ENCODE measurements at places on chromosomes 1 and 21.
A peak's percentile ranks its signal among the peaks of the same experiment; 100 is the strongest.

- no peak for DNase-seq
Observed at GRCh38 chr1:156652131-156652991, 10.4 kb downstream of the BCAN start.

DNA sequence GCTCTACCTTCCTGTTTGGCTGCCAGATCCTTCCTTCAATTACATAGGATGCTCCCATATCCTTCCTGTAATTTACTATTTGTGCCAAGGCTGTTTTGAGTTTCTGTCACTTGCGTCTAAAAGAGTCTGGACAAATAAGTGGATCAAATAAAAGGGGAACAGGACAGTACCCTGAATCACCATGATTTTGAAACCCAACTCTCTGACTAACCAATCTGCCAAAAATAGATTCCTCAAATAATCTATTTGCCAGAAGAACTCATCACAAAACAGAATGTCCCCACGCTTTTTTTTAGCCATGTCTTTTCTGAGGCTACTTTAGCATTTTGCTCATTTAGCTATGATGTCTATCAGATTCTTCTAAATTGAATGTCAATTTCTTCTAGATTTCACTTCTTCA is 392.6 kb downstream of the NTNG1 start:
- no peak for DNase-seq

GRCh38 chr1:244444854-244445253 is 6.9 kb downstream of the ADSS2 start:
- DNase-seq = no peak

- DNase-seq = no peak
Observed at GRCh38 chr21:41815652-41816582, 49.1 kb upstream of the RIPK4 start.

GRCh38 chr1:166929911-166930310 is 45.4 kb downstream of the ILDR2 start:
- no peak for DNase-seq

DNA sequence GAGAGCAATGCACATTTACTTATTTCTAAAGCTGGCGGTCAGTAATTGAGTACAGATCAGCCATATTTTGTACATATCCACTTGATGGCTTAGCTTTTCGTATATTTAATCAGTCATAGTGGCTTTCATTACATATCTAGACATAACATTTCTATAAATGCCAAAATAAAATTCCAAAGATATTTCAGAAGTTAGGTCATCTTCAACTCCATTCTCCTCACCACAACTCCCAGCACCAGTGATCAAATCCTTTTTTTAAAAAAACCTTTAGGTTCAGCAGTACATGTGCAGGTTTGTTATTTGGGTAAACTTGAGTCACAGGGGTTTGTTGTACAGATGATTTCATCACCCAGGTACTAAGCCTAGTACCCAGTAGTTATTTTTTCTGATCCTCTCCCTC is 53.9 kb upstream of the GNG4 start:
- no peak for DNase-seq

GRCh38 chr1:228766788-228767187 is 31.5 kb downstream of the RHOU start:
- DNase-seq = no peak

DNA sequence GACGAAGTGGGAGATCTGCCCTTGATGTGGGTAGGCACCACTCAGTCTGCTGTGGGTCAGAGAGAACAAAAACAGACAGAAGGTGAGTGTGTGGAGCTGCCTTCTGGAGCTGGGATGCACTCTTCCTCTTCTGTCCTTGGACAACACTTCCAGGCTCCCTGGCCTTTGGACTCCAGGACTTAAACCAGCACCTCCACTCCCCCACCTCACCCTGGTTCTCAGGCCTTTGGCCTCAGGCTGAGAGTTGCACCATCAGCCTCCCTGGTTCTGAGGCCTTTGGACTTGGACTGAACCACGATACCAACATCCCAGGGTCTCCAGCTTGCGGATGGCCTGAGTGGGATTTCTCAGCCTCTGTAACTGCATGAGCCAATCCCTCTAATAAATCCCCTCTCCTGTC is 68.1 kb upstream of the STUM start:
- DNase-seq = no peak

GRCh38 chr1:167499106-167499505 is 19.2 kb downstream of the CD247 start:
- DNase-seq = no peak

- no peak for DNase-seq
Observed at GRCh38 chr21:44356636-44357035, 3.2 kb downstream of the TRPM2 start.

GRCh38 chr1:7012461-7012924 is 227.2 kb downstream of the CAMTA1 start:
- DNase-seq = no peak

DNA sequence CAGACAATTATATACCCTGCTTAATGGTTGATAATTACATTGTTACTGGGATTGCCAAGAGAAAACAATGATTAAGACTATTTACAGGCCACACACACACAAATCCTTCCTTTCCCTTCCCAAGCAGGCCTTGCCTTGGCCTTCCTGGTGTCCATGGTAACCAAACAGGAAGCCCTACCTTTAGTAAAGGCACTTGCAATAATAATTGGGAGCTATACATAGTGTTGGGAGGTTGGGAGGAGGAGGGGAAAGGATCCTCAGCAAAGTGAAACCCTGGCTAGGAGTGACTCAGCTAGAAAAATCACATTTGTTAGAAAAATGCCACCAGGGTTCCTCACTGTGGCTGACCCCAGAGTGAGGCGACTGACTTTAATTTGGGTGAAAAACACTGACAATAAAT is 122.3 kb upstream of the ADAR start:
- no peak for DNase-seq

DNA sequence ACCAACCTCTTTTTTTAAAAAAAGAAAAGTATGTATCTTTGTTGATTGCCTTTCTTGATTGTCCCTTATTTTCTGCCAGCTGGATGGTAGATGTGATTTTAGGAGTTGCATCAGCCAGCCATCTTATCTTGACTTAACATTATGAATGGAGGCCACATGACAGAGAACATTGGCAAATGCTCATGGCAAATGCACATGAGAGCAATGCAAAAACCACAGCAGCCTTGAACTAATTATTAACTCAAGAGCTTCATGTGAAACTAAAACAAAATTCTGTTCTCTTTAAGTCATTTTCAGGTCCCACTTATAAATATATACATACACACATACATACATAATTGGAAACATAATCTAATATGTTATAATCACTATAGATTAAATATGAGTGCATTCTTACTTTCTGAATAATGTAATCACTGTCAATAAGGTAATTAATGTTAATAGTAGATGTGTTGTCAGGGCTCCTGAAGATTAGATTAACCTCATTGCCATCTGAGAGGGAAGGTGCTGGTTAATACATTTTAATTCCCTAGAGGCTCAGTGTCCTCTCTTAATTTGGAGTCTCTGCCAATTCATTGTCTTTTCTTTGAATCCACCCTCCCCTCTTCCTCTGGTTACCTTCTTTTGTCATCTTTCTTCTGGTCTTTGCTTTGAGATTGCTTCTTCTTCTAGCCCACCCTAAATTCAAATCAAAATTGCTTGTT is 962.2 kb downstream of the ADGRL2 start:
- no peak for DNase-seq

DNA sequence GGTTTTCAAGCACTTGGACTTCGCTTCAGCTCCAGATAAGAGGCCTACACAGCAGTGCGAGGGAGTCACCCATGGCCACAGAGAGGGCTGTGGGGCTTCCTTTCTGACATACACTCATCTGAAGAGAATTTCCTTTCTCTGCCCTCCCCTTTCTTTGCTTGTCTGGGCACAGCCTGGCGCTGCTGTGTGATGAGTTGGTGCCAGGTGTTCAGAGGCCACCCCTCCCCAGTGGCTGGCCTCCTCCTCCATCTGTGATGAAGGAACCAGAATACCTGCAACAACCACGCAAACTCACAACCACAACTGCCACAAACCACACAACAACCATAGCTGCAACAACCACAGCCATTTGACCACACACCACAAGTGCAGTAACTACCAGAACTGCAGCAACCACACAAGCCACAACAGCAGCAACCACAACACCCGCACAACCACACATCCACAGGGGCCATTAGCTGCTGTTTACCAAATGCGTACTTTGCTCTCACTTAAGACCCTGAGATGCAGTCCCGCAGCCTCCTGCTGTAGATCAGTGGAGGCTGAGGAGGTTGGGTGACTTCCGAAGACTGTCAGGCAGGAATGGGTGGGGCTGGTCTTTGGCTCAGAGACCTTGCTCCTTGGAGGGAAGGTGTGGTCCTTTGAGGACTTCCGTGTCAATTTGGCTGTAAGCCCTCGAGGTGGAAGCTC is 71.1 kb downstream of the IER5 start:
- no peak for DNase-seq

DNA sequence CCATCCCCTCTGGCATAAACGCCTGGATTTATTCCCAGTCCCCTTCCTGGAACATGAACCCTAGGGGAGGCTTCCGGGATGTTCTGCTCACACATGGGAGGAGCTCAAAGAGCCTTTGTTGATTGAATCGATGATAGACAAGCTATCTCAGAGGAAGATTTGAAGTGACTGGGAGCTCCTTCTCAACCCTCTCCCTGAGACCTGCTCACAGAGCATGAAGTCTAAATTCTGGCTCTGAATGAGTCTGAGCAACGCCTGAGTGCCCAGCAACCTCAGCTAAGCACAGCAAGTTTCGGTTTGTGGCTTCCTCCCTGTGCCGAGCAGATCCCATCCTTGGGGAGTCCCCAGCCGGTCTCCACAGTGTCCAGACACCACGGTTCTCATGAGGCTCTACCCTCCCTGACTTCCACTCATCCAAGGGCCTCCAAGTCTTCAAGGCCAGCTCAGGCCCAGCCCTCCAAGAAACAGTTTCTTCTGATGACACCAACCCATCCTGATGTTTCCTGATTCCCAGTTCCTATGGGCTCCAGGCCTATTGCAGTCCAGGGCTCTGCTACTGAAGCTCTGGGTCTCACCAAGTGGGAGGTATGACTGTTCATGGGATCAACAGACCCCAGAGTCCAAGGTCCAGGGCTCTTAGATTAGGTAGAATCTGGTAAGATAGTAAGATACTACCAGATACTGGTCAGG is 190.8 kb downstream of the DYRK1A start:
- DNase-seq = peak; percentile 86

- no peak for DNase-seq
Observed at GRCh38 chr1:192011525-192011924, 146.7 kb upstream of the RGS18 start.

GRCh38 chr1:71399594-71399993 is 318.8 kb upstream of the ZRANB2 start:
- DNase-seq = no peak

DNA sequence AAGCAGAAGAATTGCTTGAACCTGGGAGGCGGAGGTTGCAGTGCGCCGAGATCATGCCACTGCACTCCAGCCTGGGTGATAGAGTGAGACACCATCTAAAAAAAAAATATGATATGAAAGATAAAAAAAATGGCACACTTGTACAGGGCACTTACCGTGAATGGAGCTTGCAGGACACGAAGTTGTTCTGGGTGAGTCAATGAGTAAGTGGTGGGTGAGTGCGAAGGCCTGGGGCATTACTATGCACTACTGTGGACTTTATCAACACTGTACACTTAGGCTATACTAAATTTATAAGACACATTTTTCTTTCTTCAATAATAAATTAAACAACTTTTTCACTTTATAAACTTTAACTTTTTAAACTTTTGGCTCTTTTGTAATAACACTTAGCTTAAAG is 37.0 kb downstream of the TNFRSF8 start:
- no peak for DNase-seq

DNA sequence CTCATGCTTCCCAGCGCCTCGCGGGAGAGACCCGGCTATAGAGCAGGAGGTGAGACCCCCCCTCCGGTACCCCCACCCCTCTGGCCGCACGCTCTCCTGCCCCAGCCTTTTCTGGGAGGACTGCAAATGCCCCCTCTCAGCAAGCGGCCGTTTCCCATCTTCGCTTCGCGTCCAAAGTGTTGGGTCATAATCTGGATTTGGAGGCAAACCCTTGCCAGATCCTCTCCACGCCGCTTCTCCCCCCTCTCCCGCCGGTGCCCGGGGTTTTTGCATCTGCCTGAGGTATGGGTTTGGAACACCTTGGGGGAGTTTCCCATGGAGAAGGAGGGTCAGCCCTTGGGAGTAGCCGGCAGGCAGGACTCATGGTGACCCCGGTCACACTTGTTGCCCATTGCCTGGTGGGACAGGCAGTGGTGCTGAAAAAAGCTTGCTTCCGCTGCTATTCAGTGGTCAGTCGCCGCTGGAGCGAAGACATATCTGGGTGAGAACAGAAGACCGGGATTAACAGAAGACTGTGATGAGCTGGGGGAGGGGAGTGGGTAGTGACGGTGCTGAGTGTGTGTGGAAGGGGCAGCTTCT is 935 bp downstream of the KCNK2 start:
- no peak for DNase-seq

- DNase-seq = no peak
Observed at GRCh38 chr1:14836426-14837140, 238.1 kb downstream of the KAZN start.

- DNase-seq = no peak
Observed at GRCh38 chr1:222068937-222069336, 327.0 kb upstream of the DUSP10 start.

DNA sequence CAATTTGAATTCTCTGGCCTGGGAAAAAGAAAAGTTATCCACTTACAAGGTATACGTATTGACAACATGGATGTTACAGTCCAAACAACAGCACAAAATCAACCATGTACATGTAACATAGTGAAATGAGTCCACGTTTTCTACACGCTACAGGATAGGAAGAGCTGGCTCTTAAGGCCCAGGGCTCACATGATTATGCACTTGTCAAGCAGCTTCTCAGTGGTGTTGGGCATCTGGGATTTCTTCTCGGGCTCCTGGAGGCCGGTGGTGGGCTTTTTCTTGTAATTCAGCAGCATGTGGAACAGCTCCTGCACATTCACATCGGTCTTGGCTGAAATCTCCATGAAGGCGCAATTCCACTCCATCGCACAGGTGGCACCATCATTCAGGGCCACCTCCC is 4.0 kb downstream of the DIRAS3 start:
- no peak for DNase-seq

GRCh38 chr1:198617406-198617805 is 21.4 kb upstream of the PTPRC start:
- no peak for DNase-seq

GRCh38 chr1:183840140-183840539 is 35.2 kb downstream of the RGL1 start:
- DNase-seq = no peak

GRCh38 chr1:45305231-45305630 is 21.5 kb upstream of the HPDL start:
- DNase-seq = no peak

- DNase-seq = no peak
Observed at GRCh38 chr1:181180407-181181031, 92.0 kb downstream of the IER5 start.

GRCh38 chr1:54546651-54547401 is 1.2 kb upstream of the ACOT11 start:
- no peak for DNase-seq

DNA sequence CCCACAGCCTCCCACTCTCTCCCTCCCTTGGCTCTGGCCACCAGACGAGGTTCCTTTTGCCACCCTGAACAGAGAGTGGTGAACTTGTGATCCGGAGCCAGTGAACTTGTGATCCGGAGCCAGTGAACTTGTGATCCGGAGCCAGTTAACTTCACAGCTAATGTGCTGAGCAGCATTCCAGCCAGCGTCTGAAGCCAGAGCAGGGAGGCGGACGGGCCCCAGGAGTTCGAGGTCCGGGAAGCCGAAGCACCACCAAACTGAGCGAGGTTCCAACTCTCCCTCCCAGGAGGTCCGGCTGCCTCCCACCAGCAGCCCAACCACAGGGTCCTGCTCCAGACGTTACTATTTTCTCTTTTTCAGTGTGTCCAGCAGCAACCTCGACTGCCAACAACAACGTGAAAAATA is 85.8 kb downstream of the SYF2 start:
- no peak for DNase-seq

- no peak for DNase-seq
Observed at GRCh38 chr1:192737306-192737705, 71.5 kb upstream of the RGS2 start.

GRCh38 chr1:3141836-3142235 is 72.8 kb downstream of the PRDM16 start:
- DNase-seq = no peak
